ENCODE measurements at places on chromosomes 7 and 10.

DNA sequence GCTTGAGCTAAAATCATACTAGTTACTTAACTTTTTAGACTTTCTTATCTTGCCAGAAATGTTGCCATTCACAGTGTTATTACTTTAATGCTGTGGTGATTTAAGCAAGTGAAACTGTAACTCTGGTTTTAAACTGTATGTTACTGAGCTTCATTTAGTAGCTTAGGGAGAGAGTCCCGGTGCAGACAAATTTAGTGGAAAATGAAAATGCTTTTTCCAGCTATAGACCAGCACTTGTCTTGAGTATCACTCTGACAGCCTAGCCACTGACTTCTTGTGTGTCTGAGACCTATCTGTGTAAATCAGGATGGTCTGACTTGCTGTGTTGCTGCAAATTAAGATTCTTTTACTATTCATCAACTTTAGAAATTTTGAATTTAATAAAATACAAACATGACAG, 200.8 kb downstream of the CACNB2 start:
- DNase-seq = no peak

- peak; percentile 15 for DNase-seq
These were observed 139.9 kb downstream of the CCDC71L start for GRCh38 chr7:106520962-106521514.

DNA sequence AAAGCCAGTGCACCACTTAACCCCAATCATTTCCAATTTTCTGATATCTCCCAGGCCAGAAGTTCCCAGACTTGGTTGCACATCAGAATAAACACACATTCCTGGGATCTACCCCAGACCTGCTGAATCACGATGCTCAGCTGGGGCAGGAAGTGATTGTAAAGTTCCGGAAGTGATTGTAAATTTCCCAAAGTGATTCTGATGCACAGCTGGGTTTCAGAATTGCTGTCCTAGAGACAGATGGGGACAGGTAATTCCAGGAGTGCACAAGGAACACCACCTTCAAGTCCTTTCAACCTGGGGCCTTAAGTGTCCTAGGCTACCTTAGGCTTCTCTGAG, 104.2 kb upstream of the EEPD1 start:
- DNase-seq = no peak

DNA sequence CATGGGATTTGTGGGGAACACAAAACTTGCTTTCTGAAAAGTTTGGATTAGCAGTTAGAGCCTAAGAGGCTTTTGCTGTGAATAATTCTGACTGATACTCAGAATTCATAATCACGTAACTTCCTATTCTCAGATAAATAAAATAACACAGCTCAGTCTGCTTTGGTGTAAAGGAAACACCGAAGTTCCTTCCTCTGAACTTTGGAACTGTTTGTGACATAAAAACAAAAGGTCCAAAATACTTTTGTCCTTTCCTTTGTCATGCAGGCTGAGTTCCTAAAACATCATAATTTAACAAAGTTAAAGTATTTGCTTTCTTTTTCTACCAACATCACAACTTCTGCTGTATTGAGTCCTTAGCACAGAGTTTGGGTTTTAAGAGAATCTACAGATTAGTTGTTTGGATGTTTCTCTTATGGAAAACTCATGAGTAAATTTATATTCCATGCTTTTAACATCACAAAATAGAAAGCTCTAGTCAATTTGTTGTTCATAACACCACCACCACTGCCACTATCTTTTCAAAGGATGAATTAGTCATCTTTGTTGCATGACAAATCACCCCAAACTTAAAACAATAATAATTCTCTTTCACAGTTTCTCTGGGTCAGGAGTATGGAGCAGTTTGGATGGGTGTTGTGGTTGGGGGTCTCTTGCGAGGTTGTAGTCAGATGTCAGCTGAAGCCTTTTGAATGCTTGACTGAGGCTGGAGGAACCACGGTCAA, 123.4 kb downstream of the REEP3 start:
- DNase-seq = no peak

DNA sequence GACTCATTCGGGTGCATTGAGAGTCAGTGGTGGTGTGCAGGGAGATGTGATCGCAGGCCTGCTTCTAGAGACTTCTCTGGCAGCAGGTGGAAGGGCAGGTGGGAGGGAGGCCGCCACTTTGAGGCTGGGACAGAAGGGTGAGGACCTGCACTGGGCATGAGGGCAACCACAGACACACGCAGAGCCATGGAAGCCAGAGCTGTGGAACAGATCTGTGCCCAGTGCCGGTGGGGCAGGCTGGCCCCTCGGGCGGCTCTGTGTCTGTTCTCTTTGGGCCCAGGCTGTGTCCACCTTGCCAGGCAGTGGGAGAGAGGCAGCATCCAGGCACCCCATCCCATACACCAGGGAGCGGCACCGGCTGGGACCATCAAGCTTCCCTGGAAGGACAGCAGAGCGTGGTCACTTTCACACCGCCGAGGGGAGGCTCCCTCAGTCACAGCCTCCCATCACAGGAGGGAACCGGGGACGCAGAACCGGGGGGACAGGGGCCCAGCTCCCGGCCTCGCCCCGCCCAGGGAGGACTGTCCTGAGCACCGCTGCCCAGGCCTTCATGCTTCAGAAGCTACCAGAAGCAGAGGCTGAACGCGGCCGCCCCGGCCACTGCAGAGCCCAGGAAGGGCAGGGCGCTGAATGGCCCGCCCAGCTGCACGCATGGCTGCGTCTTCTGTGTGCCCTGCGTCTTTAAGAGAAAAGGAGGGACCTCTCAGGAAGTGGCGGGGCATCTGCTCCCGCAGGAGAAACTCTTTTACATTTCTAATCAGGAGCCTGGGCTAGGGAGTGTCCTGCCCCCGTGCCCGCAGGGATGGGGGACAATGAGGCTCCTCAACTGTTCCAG, 32.1 kb downstream of the EN2 start:
- no peak for DNase-seq

DNA sequence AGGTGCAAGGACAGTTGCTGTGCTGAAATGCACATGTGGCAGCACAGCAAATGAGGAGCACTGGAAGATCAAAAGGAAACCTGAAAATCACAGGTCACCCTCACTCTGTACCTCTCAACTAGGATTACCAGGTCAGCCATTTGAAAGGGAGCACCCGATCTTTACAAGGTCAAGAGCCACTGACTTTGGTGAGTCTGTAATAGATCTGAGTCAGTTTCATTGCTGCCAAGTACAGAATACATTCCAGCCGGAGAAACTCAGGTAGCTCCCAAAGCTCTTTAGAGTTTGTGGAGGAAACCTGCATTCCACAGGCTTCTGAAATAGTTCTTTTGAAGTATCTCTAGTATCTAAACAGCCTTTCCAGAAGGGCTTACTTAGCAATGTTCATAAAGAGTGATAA, 217.5 kb downstream of the SNX13 start:
- no peak for DNase-seq

GRCh38 chr7:50368366-50368765, 63.9 kb downstream of the IKZF1 start:
- peak; percentile 59 for DNase-seq

DNA sequence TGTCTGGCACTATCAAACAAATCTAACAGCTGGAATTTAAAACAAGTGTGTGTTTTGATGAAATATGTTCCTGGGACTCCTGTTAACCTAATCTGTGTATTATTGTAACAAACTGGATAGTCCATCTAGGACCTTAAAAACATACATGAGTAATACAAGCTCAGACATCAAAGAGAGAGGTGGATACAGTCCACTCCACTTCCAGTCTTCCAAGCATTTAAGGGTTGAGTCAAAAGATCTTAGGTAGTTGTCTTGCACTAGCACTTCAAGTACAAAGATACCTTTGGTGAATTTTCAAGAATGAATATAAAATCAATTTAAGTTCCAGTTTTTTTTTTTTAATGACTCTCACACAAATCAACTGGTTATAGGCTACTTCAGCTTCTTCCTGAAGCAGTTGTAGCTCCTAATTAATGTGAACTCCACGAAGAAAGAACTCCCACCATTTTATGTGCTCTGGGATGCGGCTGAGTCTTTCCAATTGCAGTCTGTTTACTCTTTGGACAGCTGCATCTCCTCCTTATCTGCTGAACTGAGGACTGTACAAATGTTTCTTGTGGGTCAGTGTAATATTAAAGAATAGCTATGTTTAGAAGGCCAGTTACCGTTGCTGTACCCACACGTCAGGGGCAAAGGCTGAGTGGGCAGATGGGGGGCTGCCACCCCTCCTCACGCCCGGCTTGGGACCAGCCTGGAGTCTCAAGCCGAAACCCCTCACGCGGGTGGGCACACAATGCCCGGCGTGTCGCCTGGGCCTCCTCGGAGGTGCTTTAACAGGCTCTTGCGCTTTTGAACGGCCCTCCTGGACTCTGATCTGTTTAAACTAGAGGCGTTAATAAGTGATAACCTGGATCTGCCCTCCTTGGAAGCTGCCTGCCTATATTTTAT, 2.9 kb upstream of the IGF2BP3 start:
- DNase-seq = no peak

DNA sequence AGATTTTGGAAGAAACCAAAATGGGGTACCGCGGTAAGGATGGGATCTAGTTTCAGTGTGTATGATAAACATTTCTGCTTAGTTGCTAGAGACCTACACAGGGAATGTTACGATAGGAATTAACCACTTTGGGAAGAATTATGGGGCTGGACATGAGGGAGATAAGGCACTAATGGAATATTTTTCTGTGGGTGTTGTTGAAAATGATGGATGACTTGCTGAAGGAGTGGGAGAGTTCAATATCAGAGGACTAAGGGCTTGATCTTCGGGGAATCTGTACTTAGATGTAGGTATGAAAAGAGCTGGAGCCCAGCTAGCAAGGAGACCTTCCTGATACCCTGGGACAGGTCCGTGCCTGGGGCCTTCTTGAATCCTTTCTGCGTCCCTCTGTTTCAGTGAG, 303.7 kb downstream of the EXOC4 start:
- no peak for DNase-seq

DNA sequence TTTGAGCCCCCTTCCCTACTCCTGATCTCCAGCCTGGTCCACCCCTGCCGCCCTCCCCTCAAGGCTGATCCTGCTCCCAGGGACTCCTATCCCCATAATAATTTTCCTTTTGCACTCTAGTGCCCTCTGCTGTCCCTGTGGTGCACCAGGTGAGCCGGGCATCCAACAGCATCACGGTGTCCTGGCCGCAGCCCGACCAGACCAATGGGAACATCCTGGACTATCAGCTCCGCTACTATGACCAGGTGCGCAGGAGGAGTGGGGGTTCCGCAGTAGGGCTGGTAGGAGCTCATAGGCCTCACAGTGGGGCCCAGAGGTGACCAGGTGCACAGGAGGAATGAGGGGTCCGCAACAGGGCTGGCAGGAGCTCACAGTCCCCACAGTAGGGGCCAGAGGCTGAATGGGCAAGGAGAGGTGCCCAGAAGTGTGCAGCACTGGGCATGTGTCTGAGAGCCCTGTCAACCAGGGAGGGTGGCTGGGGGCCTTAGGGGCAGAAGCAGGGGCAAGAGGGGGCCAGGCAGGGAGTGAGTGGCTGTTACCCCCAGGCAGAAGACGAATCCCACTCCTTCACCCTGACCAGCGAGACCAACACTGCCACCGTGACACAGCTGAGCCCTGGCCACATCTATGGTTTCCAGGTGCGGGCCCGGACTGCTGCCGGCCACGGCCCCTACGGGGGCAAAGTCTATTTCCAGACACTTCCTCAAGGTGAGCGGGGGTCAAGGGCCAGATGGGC, 11.7 kb downstream of the EPHB6 start:
- peak; percentile 17 for DNase-seq

- no peak for DNase-seq
These were observed 9.4 kb downstream of the STRIP2 start for GRCh38 chr7:129443612-129444011.
